T-cell (primary cell): ENCODE measurements at places on chromosomes 1 and 21.

- DNase-seq = no peak
Observed at GRCh38 chr1:53195246-53196016, 1.2 kb upstream of the CPT2 start.

GRCh38 chr1:178528228-178528952 is 15.5 kb downstream of the TEX35 start:
- no peak for DNase-seq

GRCh38 chr1:187763976-187764375 is 935.2 kb downstream of the PLA2G4A start:
- no peak for DNase-seq

DNA sequence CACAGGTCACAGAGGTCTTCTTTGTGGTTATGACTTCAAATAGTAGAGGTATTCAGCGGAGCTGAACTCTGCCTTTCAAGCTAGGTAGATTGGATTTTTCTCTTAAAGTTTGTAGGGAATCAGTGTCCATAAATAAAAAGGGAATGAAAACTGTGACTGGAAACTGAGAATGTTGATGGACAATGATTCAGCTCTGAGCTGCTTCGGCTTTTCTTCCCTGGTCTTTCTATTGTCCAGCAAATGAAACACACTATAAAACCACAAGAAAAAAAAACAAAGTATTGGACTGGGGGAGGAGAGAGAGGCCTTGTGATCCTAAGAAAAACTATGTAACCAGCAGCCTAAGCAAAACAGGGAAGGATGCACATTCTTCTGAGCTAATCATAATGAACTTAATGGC is 11.1 kb downstream of the TNNI3K start:
- DNase-seq = no peak

- DNase-seq = no peak
Observed at GRCh38 chr1:76267631-76268030, 193.1 kb downstream of the ST6GALNAC3 start.

- DNase-seq = no peak
Observed at GRCh38 chr1:97553971-97554370, 366.9 kb downstream of the DPYD start.

GRCh38 chr1:83769594-83770318 is 229.2 kb downstream of the TTLL7 start:
- DNase-seq = no peak

- DNase-seq = no peak
Observed at GRCh38 chr1:192133350-192133926, 24.8 kb upstream of the RGS18 start.

- DNase-seq = no peak
Observed at GRCh38 chr1:183720028-183720427, 66.9 kb upstream of the APOBEC4 start.

DNA sequence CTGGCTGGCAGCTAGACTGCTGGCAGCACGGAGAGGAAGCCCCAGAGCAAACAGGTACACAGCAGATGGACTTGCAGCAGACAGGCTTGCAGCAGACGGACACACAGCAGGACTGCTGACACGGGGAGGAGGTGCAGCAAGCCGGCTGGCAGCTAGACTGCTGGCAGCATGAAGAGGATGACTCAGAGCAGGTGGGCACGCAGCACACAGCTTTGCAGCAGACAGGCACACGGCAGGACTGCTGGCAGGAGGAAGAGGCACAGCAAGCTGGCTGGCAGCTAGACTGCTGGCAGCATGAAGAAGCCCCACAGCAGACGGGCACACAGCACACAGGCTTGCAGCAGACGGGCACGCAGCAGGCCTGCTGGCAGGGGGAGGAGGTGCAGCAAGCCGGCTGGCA is 498 bp downstream of the KRTAP10-2 start:
- DNase-seq = no peak

- no peak for DNase-seq
Observed at GRCh38 chr1:2935751-2936390, 85.4 kb upstream of the ACTRT2 start.

DNA sequence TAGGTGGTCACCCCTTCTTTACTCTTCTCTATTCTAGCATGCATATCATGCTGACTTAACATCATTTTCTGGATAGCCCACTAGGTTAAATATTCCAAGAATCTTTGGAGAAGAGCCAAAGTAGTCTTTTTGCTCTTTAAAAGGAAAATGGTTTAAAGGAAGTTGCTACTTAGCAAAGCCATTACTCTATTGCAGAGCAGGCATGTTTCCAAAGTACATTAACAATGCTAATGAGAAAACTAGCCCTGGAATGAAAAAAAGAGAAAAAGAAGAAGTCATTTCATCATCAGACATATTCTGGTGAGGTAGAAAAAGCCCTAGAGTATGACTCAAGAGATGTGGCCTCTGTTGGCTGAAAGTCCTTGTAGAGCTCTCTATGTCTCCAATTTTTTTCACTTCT is 74.0 kb downstream of the NUF2 start:
- DNase-seq = no peak

DNA sequence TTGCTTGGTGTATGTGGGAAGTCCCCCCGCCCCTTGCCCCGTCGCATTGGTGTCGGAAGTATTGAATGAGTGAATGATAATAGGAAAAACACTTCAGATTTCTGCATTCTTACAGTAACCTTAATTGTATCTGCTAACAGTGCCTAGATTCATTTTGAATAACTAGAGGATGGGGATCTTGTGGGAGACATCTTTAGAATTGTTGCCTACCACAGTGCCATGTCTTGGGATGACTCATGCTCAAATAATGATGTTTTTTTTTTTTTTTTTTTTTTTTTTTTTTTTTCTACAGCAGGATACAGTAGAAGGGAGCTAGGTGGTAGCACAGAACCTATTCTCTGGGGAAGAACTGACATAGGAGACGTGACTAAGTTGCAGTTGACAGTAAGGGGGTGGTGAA is 237.9 kb downstream of the USP25 start:
- no peak for DNase-seq

GRCh38 chr1:43388613-43389012 is 987 bp downstream of the MED8 start:
- DNase-seq = no peak

DNA sequence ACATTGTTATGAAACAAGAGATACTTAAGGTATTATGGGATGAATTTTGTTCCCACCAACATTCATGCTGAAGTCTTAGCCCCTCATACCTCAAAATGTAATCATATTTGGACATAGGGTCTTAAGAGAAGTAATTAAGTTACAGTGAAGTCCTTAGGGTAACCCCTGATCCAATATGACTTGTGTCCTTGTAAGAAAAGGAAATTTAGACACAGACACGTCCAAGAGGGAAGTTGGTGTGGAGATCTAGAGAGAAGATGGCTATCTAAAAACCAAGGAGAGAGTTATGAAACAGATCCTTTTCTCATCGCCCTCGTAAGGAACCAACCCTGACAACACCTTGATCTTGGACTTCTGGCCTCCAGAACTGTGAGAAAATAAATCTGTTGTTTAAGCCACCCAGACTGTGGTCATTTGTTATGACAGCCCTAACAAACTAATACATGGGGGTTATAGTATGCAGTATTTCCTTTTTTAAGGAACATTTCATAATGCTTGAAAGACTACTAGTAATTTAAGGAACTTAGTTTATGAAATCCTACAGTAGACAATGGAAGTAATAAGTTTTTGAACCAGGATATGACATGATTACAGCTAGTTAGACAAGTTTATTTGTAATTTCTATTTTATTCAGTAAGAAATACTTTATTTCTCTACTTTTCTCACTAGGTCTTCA is 875.5 kb upstream of the ADGRL2 start:
- no peak for DNase-seq

DNA sequence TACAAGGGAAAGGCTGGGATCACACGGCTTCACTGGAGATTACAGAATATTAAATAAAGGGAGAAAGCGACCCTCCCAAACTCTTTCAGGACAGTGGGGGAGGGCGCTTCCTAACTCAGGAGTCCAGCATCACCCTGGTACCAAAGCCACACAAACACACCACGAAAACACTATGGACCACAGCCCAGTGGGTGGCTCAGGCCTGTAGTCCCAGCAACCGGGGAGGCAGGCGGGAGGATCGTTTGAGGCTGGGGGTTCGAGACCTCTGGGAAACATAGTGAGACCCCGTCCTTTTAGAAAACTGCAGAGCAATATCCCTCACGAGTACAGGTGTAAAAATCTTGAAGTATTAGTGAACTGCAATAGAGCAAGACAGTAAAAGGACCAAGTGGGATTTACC is 16.0 kb downstream of the TRIM11 start:
- no peak for DNase-seq

GRCh38 chr1:174890024-174890423 is 109.7 kb upstream of the CACYBP start:
- DNase-seq = no peak

DNA sequence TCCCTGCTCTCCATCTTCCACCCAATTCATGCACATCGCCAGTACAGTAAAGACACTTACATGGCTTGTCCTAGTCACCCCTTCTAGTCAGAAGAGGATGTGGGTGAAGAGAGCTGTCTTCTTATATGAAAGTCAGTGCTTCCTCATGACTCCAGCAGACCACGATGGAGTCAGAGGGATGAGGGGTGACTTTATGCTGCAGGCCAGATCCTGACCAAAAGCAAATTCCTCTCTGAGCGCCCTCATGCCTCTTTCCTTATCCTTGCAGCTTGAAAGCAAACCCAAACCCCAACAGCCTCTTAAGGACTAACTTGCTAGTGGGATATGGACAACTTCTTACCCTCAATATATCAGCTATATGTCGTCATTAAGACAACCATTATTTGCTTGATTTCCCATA is 348.2 kb upstream of the DUSP10 start:
- no peak for DNase-seq

GRCh38 chr1:22832414-22832786 is 121.8 kb downstream of the EPHB2 start:
- DNase-seq = no peak

- no peak for DNase-seq
Observed at GRCh38 chr1:1926886-1927660, 8.0 kb upstream of the TMEM52 start.

GRCh38 chr21:15768045-15768601 is 38.3 kb downstream of the USP25 start:
- no peak for DNase-seq

GRCh38 chr1:198153804-198154203 is 3.0 kb upstream of the NEK7 start:
- DNase-seq = no peak

- no peak for DNase-seq
Observed at GRCh38 chr1:239930686-239931262, 160.9 kb upstream of the FMN2 start.

- DNase-seq = no peak
Observed at GRCh38 chr1:225697428-225697827, 44.5 kb upstream of the ENAH start.

DNA sequence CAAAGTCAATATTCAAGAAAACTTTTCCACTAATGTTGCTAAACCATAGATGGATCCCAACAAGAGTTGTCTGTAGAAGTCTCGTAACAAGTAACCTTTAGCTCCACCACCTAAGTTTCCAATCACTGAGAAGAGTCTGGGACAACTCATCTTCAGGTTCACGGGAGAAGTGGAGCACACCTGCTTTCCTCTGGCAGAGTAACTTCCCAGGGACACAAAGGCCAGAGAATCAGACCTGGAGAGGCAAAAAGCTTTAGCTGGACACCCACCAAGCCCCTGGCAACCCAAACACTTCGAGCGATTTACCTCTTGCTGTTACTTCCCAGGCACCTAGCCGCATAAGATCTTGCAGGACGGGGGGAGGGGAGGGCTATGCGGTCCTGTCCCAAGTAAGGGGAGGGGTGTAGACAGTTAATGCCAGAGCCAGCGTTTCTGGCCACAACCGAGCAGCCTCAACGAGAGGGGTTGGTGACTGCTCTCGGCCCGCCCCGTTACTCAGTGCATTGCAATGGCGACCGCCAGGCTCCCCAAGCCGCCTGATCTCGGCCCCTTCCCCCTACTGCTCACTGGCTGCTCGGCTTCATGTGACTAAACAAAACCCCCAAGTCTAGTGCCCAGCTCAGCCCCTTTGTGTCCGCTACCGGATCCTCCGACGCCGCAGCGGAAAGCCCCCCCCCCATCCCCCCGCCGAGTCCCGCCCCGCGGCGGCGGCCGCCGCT is 709 bp downstream of the ZNF644 start:
- peak; percentile 68 for DNase-seq

DNA sequence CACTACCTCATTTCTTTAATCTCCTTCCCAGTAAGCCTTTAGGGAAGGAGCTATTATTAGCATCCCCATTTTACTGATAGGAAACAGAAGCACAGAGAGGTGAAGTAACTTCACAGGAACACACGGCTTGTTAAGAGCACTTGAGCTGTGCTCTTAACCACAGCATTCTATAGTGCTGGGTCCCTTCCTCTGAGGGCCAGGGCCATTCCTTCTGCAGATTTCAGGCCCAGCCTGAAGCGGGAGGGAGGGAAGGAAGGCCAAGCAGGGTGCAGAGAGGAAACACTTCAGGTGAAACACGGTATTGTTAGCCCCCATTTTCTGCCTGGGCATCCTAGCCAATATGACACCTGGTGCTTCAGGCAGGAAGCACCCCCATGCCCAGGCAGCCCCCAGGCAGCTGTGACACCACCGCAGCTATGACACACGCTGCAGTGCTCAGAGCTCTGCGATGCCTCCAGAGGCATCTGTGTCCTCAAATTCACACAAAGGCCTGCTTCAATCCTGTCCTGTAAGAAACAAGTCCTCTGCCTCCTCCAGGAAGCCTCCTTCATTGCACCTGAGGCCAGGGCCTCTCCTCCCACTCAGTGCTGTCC is 4.5 kb upstream of the EXTL1 start:
- DNase-seq = peak; percentile 22

DNA sequence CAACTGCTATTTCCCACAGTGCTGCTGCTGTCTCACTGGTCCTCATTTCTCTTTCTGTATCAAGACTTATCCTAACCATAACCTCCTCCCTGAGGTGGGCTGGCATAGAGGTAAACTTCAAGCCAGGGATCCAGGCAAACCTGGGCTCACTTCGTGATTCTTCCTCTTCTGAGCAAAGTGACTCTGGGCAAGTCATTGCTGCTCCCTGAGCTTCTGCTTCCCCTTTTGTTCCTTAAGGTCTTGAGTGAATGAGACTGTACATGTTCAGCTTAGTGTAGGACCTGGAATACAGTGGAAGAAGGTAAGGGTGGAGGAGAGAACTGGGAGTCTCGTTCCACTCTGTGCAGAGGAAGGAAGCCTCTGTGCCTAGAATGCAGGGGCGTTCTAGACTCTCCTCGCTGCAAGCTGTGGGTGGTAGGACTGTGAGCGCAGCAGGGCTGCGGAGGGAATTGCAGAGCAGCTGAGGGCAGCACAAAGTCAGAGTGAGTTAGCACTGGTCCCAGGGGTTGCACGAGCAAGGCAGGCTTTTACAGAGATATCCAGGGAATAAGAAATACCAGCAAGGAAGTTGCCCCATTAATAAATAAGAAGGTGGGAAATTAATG is 11.4 kb upstream of the ERI3 start:
- DNase-seq = no peak

DNA sequence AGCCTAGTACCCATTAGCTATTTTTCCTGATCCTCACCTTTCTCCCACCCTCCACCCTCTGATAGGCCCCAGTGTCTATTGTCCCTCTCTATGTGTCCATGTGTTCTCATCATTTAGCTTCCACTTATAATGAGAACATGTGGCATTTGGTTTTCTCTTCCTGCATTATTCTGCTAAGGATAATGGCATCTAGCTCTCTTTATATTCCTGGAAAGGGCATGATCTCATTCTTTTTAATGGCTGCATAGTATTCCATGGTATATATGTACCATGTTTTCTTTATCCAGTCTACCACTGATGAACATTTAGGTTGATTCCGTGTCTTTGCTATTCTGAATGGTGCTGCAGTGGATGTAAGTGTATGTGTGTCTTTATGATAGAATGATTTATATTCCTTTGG is 178.9 kb downstream of the NEK7 start:
- DNase-seq = no peak

GRCh38 chr1:55580845-55581332 is 365.7 kb upstream of the USP24 start:
- no peak for DNase-seq
